Inflammatory macrophage (primary cell): ENCODE measurements at places on chromosomes 2 and 18.

DNA sequence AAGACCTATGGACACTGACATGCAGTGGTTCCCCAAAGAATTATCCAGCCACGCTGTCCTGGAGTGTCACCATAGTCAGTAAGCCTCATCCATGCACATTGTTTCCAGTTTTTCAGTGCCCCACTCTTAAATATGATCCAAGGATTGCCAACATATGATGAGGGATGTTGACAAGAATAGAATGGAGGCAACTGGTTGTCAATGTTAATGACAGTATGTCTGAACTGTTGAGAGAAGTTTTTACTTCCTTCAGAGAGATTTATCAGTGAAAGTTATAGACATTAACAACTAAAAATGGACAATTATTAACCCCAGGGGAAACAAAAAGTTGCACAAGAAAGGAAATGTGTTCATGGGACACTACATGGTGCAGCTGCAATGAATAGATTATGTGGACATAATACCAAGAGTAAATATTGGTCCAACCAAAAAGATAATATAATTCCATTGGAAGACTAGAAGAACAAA is 69.9 kb downstream of the CYP26B1 start:
- DNase-seq = no peak

DNA sequence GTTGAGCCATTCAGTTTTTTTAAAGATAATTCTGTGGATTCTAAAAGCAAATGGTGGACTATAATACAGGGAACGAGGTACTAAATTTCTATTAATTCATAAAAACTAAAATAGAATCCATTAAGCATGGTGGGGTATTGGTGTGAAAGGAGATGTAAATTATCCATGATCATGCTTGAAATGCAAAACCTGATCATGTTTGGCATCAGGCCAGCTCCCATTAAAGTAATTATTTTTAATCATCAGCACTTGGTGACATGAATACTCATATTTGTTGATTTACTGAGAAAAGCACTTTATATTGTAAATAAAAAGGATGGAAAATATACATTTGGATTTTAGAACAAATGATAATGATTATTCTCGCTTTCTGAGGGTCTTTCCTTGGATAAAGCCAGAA is 232.3 kb upstream of the MEIS1 start:
- DNase-seq = no peak

- DNase-seq = peak; percentile 84
These were observed 137.1 kb downstream of the ZEB2 start for GRCh38 chr2:144382849-144383248.

DNA sequence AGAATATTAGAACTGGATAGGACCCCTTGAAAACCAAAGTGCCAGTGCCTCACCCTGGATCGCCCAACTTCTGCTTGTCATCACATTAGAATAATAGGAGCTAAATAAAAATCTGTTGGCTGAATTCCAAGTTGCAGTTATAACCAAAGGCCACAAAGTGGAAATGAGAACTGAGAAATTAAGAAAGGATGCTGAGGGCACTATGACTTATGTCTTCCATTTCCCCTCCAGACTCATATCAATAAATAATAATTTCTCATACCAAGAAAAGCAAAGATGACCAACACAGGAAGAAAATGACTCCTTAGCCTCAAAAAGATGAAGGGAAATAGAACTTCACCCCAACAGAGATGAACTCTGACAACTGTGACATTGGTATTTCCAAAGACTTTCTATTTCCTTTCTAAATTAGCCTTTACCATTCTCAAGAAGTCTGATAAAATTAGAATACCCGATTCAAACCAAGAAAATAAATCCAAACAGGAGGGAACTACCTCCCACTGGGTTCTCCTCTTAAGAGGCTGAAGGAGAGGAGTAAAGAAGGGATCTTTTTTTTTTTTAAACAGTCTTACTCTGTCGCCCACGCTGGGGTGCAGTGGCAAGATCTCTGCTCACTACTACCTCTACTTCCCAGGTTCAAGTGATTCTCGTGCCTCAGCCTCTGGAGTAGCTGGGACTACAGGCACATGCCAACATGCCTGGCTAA is 46.5 kb upstream of the EPG5 start:
- peak; percentile 81 for DNase-seq

GRCh38 chr2:204835786-204836185 is 290.5 kb downstream of the PARD3B start:
- no peak for DNase-seq

DNA sequence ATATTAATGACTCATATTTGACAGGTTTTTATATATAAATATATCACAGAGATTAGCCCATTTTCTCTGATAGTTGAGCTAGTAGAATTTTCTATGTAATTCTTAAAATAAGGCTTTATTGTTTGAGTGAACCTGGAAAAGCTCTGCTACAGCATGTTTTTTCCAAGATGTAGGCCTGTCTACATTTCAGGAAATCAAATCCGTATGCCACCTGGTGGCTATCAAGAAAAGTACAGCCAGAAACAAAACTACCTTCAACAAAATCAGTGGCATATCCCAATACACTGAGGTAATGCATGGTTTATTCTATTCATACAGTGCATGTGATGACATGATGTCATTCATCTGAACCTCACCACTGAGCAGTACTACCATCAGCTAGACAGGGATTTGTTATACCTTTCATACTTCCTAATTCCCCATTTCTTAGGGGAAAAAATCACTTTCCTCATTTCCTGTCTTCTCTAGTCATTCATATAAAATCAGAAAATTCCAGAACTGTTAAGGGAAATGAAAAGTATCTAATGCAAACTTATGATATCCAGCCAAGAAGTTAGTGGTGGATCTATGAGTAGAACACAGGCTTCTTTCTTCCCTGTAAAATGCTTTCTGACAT is 310.4 kb upstream of the SYT4 start:
- peak; percentile 27 for DNase-seq

DNA sequence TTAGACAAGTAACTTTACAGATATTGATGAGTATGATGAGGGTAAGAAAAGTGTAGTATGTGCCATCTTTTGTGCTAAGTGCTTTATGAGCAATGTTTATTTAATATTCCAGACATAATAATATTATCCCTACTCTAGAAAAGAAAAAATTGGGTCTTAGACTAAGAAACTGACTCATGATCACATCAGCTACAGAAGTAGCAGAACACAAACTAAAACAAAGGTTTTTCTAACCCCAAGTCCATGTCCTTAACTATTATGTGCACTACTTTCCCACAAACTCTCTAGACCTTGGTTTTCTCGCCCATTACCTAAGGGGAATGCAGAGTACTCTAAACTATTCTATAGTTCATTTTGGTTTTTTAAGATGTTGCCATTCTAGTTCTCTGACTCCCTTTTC is 64.5 kb downstream of the BAZ2B start:
- no peak for DNase-seq

GRCh38 chr2:207770602-207771404 is 1.1 kb upstream of the FZD5 start:
- DNase-seq = no peak

DNA sequence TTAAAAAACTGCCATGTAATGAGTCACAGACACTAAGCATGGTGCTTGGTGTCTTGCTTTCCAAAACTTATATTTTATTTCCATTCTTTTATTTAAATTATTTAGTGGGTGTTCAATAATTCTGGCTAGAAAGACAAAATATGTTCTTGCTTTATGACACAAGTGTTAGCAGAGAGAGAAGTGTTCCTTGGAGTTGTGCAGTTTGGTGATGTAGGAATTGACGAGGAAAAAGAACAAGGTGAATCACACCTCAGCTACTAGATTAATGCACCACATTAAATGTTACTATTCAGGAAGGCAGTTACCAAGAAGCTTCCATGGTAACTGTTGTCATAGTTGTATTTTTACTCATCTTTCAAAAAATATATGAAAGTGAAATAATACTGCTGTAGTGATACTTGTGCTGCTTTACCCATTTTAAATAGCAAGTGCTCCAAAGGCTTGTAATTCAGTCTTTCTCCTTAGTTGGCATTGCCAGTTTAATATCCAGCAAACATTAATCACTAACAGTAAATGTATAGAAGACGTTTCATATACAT is 28.3 kb downstream of the ADAM23 start:
- no peak for DNase-seq

GRCh38 chr2:134582547-134582899 is 136.3 kb downstream of the TMEM163 start:
- peak; percentile 58 for DNase-seq

GRCh38 chr2:14451312-14451711 is 181.2 kb upstream of the LRATD1 start:
- no peak for DNase-seq

- no peak for DNase-seq
These were observed 15.8 kb downstream of the NABP1 start for GRCh38 chr2:191693778-191694177.

GRCh38 chr18:22493255-22493654 is 75.5 kb upstream of the CTAGE1 start:
- no peak for DNase-seq

- peak; percentile 97 for DNase-seq
These were observed 136.4 kb downstream of the SCG2 start for GRCh38 chr2:223465793-223466192.

DNA sequence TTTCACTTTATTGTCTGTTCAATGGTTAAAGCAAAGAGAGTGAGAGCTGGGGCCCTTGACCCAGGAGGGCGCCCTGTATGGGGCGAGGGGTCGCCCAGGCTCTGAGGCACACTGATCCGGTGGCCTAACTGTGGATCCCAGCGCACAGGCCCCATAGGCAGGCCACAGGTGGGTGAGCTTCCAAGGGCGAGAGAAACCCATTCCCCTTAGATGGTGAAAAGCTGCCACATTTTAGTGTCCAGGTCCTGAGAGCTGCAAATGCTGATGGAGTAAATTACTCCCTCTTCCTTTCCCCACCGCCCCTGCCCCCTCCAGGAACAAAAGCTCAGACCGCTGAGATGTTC is 5.9 kb upstream of the DLX2 start:
- no peak for DNase-seq

GRCh38 chr2:55611997-55612396 is 5.4 kb downstream of the PPP4R3B start:
- DNase-seq = no peak

DNA sequence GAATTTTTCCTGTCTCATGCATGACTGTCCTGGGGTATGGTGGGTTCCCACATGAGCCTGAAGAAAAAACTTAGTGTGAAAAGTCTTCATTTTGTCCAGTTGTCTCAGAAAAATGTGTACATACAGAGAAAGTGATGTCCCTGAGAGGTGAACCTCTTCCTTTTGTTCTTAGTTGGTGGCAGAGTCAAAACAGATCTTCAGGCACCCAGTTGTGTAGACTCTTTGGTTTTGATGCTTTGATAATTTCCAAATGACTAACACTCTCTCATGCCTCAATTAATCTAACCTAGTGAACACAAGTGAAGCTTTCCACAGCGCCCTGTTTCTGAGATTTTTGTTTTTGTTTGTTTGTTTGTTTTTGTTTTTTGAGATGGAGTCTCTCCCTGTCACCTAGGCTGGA is 273.5 kb downstream of the PIK3C3 start:
- DNase-seq = no peak

GRCh38 chr18:54679318-54680149 is 88.5 kb downstream of the DYNAP start:
- peak; percentile 31 for DNase-seq

- no peak for DNase-seq
These were observed 169.2 kb downstream of the ETAA1 start for GRCh38 chr2:67566285-67566684.

DNA sequence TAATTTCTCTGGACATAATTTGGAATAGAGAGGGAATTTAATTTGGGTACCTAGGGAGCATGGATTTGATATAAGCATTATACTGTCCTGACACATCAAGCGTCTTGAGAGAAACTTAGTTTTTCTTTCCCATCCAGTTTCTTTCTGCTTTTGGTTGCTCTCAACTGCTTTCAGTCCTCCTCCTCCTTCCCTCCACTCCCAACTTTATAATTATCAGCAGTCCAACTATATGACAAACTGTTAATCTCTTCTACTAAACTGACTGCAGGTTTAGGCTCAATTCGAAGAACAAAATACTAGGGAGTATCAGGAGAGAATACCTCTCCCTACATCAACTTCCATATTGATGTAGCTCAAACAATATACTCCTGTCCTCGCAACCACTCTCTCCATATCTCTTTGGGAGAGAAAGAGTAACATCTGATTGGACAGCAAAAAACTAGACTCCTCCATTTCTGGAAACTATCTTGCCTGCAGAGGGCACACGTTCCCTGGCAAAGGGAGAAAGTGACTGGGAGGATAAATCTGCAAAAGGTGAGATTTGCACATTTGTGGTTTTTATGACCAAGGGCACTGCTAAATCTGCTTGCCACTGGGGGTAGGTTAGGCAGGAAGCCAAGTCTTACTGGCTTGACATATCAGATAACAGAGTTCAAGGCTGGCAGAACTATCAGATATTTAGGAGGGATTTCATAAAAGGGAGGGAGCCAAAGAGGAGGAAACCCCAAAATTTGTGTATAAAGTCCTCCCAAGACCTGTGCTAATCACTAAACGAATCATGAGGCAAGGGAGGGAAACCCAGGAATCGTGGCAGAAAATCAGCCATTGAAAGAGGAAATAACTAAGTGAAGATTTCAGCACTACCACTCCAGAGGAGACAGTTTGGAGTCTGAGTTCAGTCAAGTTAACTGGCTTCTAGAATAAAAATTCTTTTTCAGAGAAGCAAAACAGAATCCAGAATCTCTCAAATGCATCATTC is 40.0 kb downstream of the ICA1L start:
- peak; percentile 54 for DNase-seq

GRCh38 chr2:25336383-25336841 is 5.3 kb downstream of the DNMT3A start:
- DNase-seq = no peak

DNA sequence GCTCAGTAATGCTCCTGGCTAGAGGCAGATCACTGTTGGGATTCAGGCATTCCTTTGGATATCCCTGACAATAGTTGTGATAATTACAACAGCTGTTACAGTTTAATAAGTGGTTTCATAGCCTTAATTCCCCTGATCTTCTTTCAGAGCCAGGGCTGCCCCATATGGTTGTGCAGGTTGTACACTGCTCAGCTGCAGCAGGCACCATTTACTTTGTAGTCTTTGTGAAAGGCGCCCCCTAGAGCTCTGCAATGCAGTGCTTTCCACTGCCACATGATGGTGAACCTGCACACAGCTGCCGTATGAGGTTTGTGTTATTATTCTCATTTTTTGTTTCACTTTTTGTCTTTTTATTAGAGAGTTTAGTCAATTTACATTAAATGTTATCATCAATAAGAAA is 239.1 kb downstream of the KCNS3 start:
- DNase-seq = peak; percentile 27

- DNase-seq = no peak
These were observed 618.0 kb downstream of the CCDC85A start for GRCh38 chr2:56801770-56802169.

GRCh38 chr2:221958224-221958623 is 340.6 kb downstream of the PAX3 start:
- DNase-seq = no peak

- DNase-seq = no peak
These were observed 58.4 kb downstream of the CTDP1 start for GRCh38 chr18:79738041-79738461.

- DNase-seq = no peak
These were observed 470.9 kb upstream of the ACVR2A start for GRCh38 chr2:147373800-147374422.
